Neural crest cell (in vitro differentiated cells): ENCODE measurements at places on chromosomes 5 and 9. TPM values are rescaled to one million over a fixed set of nuclear protein-coding genes. Genes with fewer than 3 reads are reported as not detected.
A peak's percentile ranks its signal among the peaks of the same experiment; 100 is the strongest.

Gene PCDHA11
- total RNA-seq: 6.5 and 6.8 TPM in 2 replicates

Gene OTULINL
- total RNA-seq: 3.4 and 5.3 TPM in 2 replicates

DNA sequence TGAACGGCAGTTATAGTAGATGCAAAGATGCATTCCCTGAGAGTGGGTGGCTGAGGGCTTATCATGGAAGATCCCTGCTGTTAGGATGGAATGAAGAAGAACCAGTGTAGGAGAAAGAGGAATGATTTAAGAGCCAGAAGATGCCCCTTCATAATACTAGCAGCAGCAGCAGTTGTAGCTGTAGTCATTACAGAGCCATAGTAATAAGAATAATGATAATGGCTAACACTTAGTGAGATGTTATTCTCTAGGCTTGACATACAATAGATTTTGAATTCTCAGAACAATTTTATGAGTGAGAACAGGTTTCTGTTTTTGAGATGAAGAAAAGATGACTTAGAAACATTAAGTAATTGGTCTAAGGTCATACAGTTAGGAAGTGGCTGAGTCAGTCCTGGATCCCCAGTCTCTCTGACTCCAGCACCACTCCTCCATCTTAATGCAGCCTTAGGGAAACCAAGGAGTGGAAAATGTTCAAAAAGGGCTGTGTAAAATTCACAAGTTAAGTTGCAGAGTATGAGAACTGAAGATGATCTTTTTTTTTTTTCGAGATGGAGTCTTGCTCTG, 459.4 kb upstream of the SGCD start:
- no peak for DNase-seq
- peaks cover 8% of the 10 kb centered on the region for H3K27me3 ChIP-seq
- no peaks in the 10 kb centered on the region for H3K4me1 ChIP-seq
- no peaks in the 10 kb centered on the region for H3K36me3 ChIP-seq
- no peak overlapping the region for H3K27ac ChIP-seq

GRCh38 chr5:171797543-171797942, 11.9 kb downstream of the SMIM23 start:
- no peaks in the 10 kb centered on the region for H3K36me3 ChIP-seq
- no peak overlapping the region for H3K27ac ChIP-seq
- no peak overlapping the region for H3K4me3 ChIP-seq
- no peaks in the 10 kb centered on the region for H3K4me1 ChIP-seq

Gene SLC6A7
- not detected in 2 replicates for total RNA-seq

Gene CRAT
- 24.9 and 26.0 TPM in 2 replicates for total RNA-seq

GRCh38 chr5:91521334-91521733, 138.2 kb upstream of the ARRDC3 start:
- no peaks in the 10 kb centered on the region for H3K27me3 ChIP-seq
- H3K27ac ChIP-seq: no peak overlapping the region
- no peak for DNase-seq
- H3K4me1 ChIP-seq: peaks cover 8% of the 10 kb centered on the region
- H3K4me3 ChIP-seq: no peak overlapping the region

DNA sequence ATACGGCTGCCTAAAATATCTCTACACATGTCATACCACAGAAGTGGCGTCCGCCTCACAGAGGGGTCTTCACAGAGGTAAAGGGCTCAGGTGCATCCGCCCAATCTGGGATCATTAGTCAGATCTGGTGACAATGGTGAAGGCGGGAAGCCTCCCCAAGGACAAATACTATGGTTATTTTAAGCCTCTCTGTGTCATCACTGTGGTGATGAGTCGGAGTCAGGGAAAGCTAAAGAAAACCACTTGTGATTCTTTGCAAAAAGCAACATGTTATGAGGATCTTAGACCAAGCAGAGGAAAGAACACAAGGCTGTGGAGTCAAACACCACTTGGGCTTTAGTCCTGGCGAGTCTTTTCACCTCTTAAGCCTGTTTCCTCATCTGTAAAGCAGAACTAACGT, 190.4 kb downstream of the DRD1 start:
- no peak overlapping the region for H3K4me3 ChIP-seq
- H3K36me3 ChIP-seq: no peaks in the 10 kb centered on the region
- H3K27me3 ChIP-seq: peaks cover 9% of the 10 kb centered on the region
- no peak for DNase-seq
- no peaks in the 10 kb centered on the region for H3K4me1 ChIP-seq

GRCh38 chr5:88826646-88827585, 56.1 kb downstream of the MEF2C start:
- DNase-seq: no peak
- H3K27me3 ChIP-seq: no peaks in the 10 kb centered on the region
- peaks cover 3% of the 10 kb centered on the region for H3K36me3 ChIP-seq
- peak overlapping the region; percentile 57 for H3K4me3 ChIP-seq
- H3K27ac ChIP-seq: peak overlapping the region; percentile 95

- no peaks in the 10 kb centered on the region for H3K4me1 ChIP-seq
- no peak for DNase-seq
- no peak overlapping the region for H3K4me3 ChIP-seq
- no peaks in the 10 kb centered on the region for H3K27me3 ChIP-seq
Measured at GRCh38 chr9:107727086-107727780, 237.7 kb upstream of the KLF4 start.

DNA sequence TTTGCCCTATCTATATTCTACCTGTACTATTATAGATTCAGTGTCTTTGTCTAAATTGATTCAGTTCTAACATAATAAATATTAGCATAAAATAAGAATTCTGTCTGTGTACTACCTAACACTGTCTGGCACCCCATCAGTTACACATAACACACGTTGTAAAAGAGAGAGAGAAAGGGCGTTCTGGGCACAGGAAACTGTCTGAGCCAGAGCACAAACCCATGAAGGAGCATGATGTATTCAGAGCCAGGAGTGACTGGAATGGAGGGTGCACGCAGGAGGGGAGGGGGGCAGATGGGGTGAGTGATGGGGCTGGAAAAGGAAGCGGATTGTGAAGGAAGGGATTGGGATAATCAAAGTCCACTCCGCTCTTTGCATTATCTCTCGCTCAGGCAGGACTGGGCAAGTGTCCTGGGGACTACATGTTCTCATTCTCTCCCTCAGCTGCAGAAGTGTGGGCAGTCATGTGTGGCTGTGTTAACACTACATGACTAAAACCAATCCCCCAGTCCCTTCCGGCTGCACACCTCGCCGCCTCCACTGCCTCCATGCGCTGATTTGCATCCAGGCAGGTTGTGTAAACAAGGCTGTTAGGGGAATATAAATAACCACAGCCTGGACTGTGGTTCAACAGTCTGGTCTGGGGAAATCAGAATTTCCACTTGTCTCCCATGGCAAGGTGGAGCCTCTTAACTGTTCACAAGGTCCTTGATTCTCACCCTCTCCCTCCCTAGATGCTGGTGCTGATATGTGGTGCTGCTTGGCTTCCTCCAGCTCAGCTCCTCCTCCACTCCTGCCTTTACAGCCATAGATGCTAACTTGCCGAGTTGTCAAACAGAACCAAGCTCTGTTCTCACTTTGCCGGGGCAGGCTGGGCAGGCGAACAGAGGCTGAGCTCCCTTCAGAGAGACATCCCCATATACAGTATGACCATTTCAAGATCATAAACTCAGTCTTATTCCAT, 367.5 kb upstream of the BRINP1 start:
- DNase-seq: no peak
- no peak overlapping the region for H3K27ac ChIP-seq
- H3K4me3 ChIP-seq: no peak overlapping the region
- H3K27me3 ChIP-seq: peaks cover 6% of the 10 kb centered on the region
- H3K4me1 ChIP-seq: no peaks in the 10 kb centered on the region
- no peaks in the 10 kb centered on the region for H3K36me3 ChIP-seq

DNA sequence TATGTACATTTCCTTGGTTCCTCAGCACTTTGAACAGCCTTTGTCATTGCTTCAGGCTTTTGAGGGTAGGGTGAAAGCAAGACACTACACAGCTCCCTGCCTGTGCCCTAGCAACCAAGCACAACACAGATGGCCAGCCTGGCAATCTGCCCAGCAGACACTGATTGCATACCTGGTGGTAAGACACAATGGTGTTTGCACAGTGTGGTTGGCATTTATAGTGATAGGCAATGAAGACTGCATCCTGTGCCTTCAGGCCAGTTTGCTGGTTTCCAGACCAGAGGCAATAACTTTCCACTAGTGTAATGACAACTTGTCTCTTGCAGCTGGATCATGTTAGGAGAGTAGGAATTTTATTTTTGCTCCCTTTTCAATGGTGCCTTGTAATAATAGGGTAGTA, 144.5 kb upstream of the TNC start:
- no peaks in the 10 kb centered on the region for H3K36me3 ChIP-seq
- no peak overlapping the region for H3K4me3 ChIP-seq
- H3K27me3 ChIP-seq: peaks cover 10% of the 10 kb centered on the region
- no peaks in the 10 kb centered on the region for H3K4me1 ChIP-seq

Gene MUSK
- total RNA-seq: not detected in 2 replicates

GRCh38 chr5:133941456-133942196, 26.8 kb downstream of the C5orf15 start:
- H3K27ac ChIP-seq: no peak overlapping the region
- H3K27me3 ChIP-seq: no peaks in the 10 kb centered on the region
- no peaks in the 10 kb centered on the region for H3K36me3 ChIP-seq
- H3K4me1 ChIP-seq: no peaks in the 10 kb centered on the region
- H3K4me3 ChIP-seq: no peak overlapping the region

Gene IL4
- total RNA-seq: not detected in 2 replicates

Gene SLC34A1
- 0.16 TPM in 1 of 2 replicates, not detected in the other for total RNA-seq

GRCh38 chr9:83986765-83987401, 6.3 kb downstream of the RMI1 start:
- H3K36me3 ChIP-seq: peaks cover 18% of the 10 kb centered on the region
- H3K27ac ChIP-seq: no peak overlapping the region
- peaks cover 36% of the 10 kb centered on the region for H3K4me1 ChIP-seq
- DNase-seq: no peak
- peak overlapping the region; percentile 42 for H3K4me3 ChIP-seq

- no peak for DNase-seq
- H3K27ac ChIP-seq: no peak overlapping the region
- peaks cover 5% of the 10 kb centered on the region for H3K4me1 ChIP-seq
- H3K27me3 ChIP-seq: no peaks in the 10 kb centered on the region
- no peaks in the 10 kb centered on the region for H3K36me3 ChIP-seq
- H3K4me3 ChIP-seq: no peak overlapping the region
Measured at GRCh38 chr5:142819292-142819691, 49.1 kb downstream of the ARHGAP26 start.

- H3K27me3 ChIP-seq: no peaks in the 10 kb centered on the region
- H3K27ac ChIP-seq: no peak overlapping the region
- no peaks in the 10 kb centered on the region for H3K36me3 ChIP-seq
- H3K4me3 ChIP-seq: no peak overlapping the region
Measured at GRCh38 chr5:42620579-42621216, 135.9 kb upstream of the CCDC152 start.

Gene SNCB
- total RNA-seq: 0.40 and 0.96 TPM in 2 replicates

DNA sequence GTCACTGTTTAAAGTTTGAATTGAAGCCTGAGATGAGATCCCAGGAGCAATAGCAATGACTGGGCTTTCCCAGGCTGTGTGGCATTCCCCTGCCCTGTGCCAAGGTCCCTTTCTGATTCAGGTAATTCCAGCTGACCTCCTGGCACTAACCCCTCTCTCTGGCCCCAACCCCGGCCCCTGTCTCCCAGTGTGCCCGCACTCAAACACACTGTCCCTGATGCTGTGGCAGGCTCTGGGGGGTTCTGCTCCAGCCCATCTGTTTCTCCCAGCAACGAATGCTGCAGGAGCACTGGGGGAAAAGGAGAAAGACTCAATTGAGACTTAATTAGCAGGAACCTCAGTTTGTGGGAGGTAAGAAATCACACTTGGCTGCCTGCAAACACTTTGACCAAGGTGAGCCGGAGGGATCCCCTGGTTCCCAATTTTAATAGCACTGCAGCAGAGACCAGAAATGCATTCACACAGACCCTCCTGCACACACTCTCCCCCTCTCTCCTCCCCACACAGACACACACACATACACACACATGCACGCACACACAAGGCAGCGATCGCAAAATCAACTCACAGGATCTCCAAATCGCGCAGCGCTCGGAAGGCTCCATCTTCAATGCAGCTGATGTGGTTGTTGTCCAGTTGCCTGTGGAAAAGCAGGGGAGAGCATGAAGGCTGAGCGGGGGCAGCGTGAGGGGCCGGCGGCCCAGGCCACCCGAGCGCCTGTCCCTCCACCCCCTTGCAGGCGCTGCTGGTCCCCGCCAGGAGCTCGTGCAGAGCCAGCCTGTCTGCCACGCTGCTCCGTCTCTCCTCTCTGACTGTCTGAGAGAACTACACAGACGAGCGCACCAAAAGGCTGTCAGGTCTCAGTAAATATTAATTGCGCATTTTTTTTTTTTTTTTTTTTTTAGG, 265.1 kb upstream of the PANK3 start:
- H3K36me3 ChIP-seq: no peaks in the 10 kb centered on the region
- no peak overlapping the region for H3K27ac ChIP-seq
- H3K27me3 ChIP-seq: peaks cover 9% of the 10 kb centered on the region
- peaks cover 40% of the 10 kb centered on the region for H3K4me1 ChIP-seq
- H3K4me3 ChIP-seq: peak overlapping the region; percentile 32
- no peak for DNase-seq

Gene ICE1
- 35.1 and 37.9 TPM in 2 replicates for total RNA-seq
